ENCODE measurements at places on chromosomes 12 and 14.

DNA sequence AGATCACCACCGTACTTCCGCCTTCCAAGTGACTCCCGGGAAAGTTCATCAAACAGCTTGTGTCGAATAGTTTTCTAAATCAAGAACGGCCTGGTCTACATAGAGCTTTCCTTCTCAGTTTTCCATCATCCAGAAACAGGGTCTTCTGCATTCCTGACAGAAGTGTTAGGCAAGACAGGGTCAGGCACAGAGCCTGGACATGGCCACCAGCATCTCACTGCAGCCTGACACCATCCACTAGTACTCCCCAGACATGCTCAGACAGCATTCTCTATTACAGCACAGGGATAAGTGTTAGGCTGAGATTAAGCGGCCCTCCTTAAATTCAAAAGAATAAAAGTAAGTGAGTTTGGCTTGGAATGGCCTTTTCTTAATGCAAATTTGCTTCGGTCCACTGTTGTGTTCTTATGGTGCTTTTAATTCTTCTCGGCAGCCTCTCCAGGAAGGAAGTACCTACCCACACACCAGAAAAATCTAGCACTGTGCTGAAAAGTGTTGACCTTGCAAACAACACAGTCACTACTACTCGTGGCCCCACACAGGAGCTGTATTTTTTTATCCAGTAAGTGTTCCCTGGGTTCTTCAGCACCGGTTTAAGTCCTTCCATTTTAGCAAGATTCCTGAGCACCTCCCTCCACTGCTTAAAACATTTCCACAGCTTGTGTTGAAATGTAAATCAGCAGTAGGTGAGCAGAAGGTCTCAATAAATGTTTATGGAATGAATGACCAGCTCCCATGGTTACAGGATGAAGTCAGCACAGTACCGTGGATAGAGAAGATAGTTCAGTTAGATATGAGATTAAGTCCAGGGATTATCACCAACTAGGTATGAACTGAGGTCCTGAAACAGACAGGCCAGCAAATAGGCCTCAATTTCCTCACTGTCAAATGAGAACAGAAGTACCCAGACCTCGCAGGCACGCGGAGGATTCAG, 44.1 kb downstream of the SETD3 start:
- DNase-seq: no peak

DNA sequence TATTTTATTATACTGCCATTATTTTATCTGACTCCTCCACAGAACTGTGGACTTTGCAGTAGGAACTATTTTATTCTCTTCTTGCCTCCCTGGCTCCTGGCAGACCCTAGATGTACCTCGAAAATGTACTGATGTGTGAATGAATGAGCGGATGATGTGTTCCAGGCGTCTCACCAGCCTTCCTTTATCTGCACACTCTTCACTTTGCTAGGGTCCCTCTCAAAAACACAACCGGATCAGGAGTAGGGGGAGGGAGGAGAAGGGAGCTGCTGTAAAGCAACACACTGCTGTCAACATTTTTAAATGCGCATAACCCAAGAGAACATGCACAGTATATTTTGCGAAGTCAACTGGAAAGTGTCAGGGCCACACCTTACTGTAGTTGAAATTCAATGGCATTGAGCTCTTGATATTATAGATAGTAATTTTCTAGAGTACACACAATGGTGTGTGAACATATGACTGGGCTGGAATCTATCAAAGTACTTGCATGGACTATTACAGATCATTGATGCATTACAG, 36.3 kb downstream of the SRGAP1 start:
- no peak for DNase-seq

- DNase-seq: no peak
Observed at GRCh38 chr12:57528176-57528575, 5.6 kb downstream of the MBD6 start.

DNA sequence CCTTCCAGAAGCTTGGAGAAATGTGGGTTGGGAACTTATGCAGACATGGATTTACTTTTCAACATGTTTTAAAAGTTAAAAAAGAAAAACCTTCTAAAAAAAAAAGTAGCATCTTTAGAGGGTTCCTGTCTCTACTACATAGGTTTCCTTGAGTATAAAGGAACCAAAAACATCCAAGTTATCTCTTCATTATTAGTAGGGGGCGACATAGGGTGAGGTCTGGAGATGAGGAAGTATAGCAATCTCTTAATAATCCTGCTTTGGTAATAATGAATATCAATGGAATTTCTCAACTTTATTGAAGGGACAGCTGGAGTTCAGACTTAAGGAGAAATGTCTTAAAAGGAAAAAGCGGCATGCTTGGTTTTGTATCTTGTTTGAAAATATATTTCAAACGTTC, 6.5 kb upstream of the PLXNC1 start:
- no peak for DNase-seq

DNA sequence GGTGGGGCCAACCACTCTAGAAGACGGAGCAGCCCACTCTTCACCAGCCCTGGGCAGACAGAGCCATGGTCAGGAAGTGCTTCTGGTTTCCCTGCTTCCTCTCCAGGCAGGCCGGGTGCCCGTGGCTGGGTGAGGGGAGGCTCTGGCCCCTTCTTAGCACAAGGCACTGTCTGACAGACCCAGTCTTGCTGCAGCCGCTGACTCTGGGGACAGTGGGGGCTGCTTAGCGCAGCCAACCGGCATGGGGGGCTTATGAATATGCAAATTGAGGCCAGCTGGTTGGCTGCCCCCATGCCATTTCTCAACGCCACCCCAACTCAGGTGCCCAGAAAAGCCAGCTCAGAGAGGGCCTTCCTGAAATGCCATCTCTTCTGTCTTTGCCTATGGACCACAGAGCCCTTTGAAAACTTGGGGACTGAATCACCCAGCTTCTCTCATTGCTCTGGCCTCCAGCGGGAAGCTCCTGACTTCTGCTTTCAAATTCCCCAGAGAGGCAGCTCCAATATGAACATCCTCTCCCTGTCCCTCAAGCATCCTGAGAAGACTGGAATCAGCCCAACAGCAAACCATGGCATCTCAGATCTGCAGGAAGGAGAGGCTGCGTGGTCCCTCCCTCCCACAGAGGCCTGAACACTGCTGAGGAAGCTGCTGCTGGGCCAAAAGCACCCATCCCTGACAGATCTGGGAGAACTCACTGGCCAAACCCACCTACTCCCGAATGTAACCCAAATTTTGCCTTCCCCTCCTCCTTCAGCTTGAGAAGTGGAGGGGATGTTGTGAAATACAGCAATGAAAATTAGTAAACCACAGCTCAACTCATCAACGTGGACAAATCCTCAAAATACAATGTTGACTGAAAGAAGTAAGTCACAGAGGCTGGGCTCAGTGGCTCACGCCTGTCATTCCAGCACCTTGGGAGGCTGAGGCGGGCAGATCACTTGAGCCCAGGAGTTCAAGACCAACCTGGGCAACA, at the start of gene PROX2:
PROX2 (minus strand) TSS at position 205 of the 973 bp plus-strand sequence. CDS start 12,311 bp downstream, outside the sequence.
- peak; percentile 23 for DNase-seq

DNA sequence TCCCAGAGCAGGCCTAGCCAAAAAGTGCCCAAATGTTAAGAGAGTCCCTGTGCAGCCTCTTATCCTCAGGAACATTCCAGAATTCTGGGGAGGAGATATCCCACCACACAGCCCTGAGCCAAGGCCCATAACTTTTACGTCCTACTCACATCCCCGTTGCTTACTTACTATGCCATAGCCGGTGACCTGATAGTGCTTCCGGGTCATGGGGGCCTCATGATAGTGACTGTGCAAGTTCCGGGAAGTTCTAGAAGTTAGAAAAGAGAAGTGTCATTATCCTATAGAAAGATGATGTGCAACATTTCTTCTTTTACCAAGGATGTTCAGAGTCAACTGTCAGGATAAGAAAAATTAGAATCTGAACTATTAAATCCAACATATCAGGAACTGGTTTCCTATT, 15.6 kb upstream of the NGB start:
- no peak for DNase-seq

DNA sequence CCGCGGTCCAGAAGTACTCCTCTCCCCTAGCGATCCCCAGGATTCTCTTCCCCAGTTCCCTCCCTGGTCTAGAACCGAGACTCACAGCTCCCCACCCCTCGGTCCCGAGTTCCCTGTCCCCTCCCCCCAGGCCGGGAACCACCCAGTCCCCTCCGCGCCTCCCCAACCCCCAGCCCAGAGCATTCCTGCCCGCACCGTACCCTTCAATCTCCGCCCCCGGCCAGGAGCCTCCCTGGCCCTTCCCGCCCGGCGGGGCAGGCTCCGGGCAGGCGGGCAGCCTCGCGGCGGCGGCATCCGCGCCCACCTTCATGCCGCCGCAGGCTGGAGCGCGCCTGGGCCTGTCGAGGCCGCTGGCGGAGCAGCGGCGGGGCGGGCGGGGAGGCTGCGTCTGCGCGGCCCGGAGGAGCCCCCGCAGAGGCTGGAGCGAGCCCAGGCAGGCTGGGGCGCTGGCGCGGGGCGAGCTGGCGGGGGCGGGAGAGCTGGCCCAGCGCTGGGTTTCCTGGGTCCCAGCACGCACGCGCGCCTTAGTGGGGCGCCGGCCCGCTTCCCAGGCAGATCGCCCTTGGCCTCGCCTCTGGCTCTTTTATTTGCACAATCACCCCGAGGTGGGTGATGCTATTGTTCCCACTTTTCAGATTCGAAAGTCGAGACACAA, 22.2 kb upstream of the GPR132 start:
- DNase-seq: no peak

GRCh38 chr14:36619853-36620252, 37.4 kb upstream of the NKX2-8 start:
- no peak for DNase-seq

- DNase-seq: no peak
Observed at GRCh38 chr14:100424504-100425428, 101.6 kb downstream of the SLC25A47 start.

DNA sequence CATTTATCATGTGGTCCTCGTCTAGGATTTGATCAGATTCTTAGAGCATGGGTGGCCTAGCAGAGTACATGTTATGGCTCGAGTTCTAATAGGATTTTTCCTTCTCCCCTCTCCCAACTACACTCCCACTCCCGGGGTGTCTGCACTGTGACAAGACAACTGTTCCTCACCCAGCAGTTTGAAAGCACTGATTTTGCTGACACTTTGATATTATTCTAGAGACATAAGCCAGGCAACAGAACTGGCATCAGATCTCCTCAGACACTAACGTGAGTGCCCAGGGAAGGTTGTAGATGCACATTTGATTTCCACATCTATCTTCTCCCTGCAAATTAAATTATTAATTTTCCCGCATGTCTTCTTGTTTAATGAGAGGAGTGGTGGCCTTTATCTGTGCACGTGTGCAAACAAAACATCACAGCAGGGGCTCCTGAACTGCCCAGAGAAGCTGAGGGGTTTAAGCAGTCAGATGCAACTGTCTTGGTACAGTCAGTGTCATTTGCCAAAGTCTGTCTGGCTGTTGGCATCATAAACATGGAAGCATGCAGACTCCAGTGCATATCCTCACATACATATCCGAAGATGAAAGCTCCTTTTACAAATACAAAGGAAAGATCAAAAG, 491.8 kb downstream of the NPAS3 start:
- no peak for DNase-seq

GRCh38 chr12:49273726-49274395, 9.0 kb downstream of the TUBA1C start:
- no peak for DNase-seq

DNA sequence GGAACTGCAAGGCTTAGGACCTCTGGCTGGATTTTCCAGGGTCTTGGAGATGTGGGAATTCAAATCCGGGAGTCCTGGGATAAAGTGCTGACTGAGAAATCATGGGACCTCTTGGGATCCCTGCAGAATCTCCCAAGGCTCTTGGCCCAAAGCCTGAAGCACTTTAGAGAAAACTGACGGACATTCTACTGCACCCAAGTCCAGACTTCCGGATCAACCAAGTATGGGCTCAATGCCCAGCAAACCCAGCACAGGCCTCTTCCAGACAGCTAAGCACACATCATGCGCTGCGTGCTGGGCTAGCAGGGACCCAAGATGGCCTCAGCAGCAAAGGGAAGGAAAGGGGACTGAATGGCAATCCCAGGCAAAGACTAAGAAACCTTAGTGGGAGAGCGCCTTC, 85.0 kb downstream of the ACTN1 start:
- no peak for DNase-seq

- DNase-seq: peak; percentile 96
Observed at GRCh38 chr12:108560752-108561719, at the start of gene SART3. Gene SART3, minus strand, starts transcription at chr12:108561173. Its CDS starts 19 bp downstream, at chr12:108561154.
